ENCODE measurements at places on chromosomes 2 and 18. TPM values are rescaled to one million over a fixed set of nuclear protein-coding genes. Genes with fewer than 3 reads are reported as not detected.

OTX1 gene
- total RNA-seq = not detected

NR4A2 gene
- 25.3 TPM for total RNA-seq

SLC5A7 gene
- not detected for total RNA-seq

SLC30A3 gene
- total RNA-seq = 0.44 TPM

IL1RL2 gene
- 0.30 TPM for total RNA-seq

KCNK3 gene
- 6.9 TPM for total RNA-seq

VSNL1 gene
- total RNA-seq = 0.63 TPM

IL18RAP gene
- 3.9 TPM for total RNA-seq

SLC38A11 gene
- total RNA-seq = 4.3 TPM

MATN3 gene
- 29.6 TPM for total RNA-seq

UGT1A6 gene
- not detected for total RNA-seq

CYP26B1 gene
- total RNA-seq = 37.7 TPM

CNNM4 gene
- 8.5 TPM for total RNA-seq

AQP12B gene
- total RNA-seq = not detected

EGR4 gene
- total RNA-seq = not detected

CD8B2 gene
- total RNA-seq = not detected

DNA sequence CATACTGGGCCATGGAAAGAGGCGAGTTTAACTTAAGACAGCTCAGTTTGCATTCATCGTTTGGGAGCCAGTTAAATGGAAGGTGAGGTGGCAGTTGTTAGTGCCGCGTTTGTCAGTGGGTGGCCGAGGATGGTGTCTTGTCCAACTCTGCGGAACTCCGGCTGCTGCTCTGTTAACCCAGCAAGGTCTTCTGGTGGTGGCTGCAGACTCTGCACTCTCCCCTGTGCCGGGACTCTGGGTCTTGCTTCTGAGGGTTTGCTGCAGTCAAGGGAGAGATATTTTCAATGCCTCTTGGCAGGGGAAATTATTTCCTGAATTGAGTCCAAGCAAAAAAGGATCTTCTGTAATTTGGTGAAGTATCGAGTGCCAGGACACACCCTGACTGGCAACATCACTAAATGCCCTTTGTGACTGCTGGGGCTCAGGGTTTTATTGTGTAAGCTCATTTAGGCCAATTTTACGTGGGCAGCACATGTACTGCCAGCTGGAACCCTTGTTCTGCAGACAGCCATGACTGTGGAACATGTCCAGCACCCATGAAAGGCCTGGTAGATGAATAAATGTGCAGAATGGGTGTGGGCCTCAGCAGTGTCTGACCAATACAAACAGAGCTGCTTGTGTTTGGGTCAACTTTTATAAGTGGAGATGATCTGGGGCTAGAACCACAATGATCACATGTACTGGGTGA lies 58.1 kb downstream of the IL1R2 start:
- DNase-seq = peak; percentile 40

DNA sequence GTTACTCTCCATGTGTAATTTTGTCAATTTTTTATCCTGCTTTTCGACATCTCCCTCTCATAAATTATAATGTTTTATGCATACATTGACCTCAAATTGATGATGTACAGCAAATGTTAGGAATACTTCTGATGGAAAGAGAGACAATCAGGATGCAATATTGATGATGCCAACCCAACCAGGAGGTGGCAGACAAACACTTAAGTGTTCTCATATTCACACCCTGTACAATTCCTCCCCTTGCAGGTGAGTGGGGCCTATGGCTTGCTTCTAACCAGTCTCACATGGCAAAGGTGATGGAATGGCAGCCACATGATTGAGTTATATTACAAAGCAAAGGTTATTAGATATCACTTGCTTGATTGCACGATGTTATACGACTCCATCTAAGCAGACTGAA lies 594.3 kb upstream of the REG3G start:
- no peak for DNase-seq

GRCh38 chr2:99841749-99842148 lies 300.6 kb downstream of the AFF3 start:
- DNase-seq = no peak

GRCh38 chr18:73840319-73840945 lies 307.2 kb downstream of the FBXO15 start:
- no peak for DNase-seq

GRCh38 chr18:27298214-27298804 lies 113.2 kb upstream of the CHST9 start:
- DNase-seq = no peak

GRCh38 chr2:1739322-1739957 lies 4.9 kb downstream of the PXDN start:
- no peak for DNase-seq

DNA sequence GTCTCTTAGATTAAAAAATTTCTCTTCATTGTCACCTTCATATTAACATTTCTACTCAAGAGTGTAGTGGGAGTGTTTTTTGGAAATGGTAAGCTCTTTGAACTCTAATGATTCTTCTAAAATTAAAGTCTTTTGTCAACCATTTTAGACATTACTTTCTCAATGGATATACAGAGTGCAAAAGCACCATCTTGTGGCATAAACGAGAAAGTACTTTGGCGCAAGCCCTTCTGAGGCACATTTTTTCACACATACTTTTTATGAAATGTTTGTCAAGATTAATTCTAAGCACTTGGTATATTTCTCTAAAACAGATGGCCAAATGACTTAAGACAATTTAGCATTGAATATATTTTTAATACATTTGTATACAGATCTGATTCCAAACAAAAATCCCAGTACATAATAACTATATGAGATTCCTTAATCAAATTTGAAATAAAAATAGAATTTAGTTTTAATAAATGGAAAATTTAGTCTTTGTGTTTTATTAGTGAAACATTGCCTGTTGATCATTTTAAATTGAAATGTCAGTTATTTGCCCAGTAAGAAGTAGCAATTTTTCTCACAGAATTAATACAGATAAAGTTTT lies 63.3 kb upstream of the GALNT5 start:
- DNase-seq = peak; percentile 56

GRCh38 chr2:221518201-221518934 lies 53.7 kb downstream of the EPHA4 start:
- no peak for DNase-seq

- no peak for DNase-seq
Measured at GRCh38 chr18:50721006-50721405, 98.8 kb downstream of the MRO start.

DNA sequence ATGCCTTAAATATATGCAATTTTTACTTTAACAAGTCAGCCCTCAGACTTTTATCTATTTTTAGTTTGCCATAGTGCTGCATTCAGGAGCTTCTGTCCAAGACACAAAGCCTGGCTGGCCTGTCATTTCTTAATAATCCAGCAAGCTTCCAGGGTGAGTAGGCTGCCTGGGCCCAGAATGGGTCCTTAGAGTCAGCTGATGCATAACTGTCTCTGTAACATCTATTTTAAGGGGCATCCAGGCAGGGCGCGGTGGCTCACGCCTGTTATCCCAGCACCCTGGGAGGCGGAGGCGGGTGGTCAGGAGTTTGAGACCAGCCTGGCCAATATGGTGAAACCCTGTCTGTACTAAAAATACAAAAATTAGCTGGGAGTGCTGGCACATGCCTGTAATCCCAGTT lies 11.8 kb upstream of the GNLY start:
- DNase-seq = no peak

- DNase-seq = no peak
Measured at GRCh38 chr18:40855661-40856060, 1099.4 kb upstream of the PIK3C3 start.

DNA sequence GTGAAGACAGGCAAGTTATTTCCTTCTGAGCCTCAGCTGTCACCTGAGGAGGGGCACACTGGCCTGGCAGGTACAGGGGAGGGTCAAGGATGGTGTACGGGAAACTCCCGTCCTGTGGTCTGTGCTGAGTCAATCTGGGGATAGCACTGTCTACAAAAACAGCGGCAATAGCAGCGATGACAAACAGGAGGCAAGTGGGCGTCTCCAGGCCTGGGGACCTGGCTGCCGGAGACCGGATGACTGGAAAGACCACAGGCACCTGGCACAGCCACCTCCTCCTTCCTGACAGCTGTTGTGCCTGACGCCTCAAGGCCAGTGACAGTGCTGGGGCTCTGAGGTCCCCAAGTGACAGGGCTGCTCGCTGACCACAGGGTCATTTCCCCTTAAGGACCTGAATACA lies 202.1 kb upstream of the HS6ST1 start:
- no peak for DNase-seq

- DNase-seq = no peak
Measured at GRCh38 chr2:215743066-215743465, 270.3 kb downstream of the MREG start.

GRCh38 chr2:154336201-154336600 lies 362.3 kb upstream of the KCNJ3 start:
- no peak for DNase-seq

DNA sequence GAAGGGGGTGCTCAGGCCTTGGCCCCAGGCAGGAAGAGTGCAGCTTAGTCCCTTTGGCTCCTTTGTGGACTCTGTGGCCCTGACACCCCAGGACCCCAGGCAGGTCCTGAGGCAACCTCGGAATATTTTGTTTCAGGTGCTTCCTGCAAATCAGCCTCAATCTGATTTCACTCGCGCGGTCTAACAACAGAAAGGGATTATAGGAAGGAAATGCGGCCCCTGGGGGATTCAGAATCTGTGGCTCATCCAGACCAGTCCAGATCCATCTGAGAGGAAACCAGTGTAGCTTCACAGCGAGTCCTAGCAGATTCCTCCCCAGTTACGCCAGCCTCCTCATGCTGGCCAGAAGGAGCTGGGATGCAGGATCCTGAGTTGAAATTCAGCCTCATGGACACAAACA lies 59.5 kb upstream of the YWHAQ start:
- peak; percentile 55 for DNase-seq

GRCh38 chr2:171210864-171211431 lies 50.3 kb upstream of the TLK1 start:
- no peak for DNase-seq

Measured in tibial nerve (tissue), 4 donors.